Esophagus muscularis mucosa (tissue), 4 donors: ENCODE measurements at places on chromosomes 1 and 21. TPM values are rescaled to one million over a fixed set of nuclear protein-coding genes. Genes with fewer than 3 reads are reported as not detected.

GRCh38 chr1:8448911-8449661 is 131.2 kb downstream of the SLC45A1 start:
- DNase-seq: no peak

The PSRC1 gene
- 12.5 TPM for total RNA-seq

DNA sequence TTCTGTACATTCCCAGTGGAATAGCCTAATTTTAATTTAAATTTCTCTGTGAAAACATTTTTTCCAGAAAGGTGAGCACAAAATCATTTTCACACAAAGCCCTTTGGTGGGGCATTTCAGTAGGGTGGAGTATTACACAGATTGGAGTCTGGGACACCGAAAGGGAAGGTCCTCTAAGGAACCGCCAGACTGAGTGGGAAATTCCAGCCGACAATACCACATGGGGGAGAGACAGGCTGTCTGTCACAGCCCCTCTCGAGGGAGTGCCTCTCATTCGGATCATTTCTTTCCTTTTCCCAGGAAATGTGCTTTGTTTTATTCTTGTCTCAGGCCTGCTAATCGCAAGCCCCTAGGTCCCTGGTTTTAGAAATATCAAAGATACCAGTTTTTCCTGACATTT is 150.6 kb upstream of the HOOK1 start:
- no peak for DNase-seq

The RIPK4 gene
- total RNA-seq: 0.91 TPM

The HES3 gene
- total RNA-seq: not detected

The CD84 gene
- 3.7 TPM for total RNA-seq

DNA sequence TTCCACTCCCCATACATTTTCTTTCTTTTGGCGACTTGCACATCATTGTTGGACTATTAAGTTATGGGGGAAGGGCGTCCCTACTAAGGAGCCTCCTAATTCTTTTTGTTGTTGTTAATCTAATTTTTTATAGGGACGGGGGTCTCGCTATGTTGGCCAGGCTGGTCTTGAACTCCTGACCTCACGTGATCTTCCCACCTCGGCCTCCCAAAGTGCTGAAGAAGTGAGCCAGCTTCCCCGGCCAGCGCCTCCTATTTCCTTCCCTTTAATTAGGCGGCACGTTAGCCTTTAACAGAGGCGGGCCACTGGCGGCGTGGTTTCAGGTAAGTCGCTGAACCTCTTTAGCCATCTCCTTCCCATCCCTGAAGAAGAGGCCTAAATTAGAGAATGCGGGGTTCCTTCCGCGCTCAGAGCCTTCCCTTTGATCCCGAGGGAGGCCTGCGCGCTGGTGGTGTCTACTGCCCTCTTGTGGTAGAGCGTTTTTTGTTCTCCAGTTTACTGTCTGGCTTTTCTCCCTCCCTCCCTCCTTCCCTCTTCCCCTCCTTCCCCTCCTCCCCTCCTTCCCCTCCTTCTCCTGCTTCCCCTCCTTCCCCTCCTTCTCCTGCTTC is 38.1 kb downstream of the TNFRSF9 start:
- no peak for DNase-seq
